NCI-H1417 (cell line): ENCODE measurements at places on chromosomes 1 and 21.
A peak's percentile ranks its signal among the peaks of the same experiment; 100 is the strongest.

- no peak for DNase-seq
These were observed 3.8 kb upstream of the LCE3A start for GRCh38 chr1:152626744-152627143.

- DNase-seq, result no peak
These were observed 36.8 kb upstream of the MACF1 start for GRCh38 chr1:39167632-39168209.

- no peak for DNase-seq
These were observed 8.6 kb downstream of the PRKACB start for GRCh38 chr1:84152649-84153056.

GRCh38 chr21:14870853-14871149, 194.0 kb downstream of the NRIP1 start:
- DNase-seq, result no peak

DNA sequence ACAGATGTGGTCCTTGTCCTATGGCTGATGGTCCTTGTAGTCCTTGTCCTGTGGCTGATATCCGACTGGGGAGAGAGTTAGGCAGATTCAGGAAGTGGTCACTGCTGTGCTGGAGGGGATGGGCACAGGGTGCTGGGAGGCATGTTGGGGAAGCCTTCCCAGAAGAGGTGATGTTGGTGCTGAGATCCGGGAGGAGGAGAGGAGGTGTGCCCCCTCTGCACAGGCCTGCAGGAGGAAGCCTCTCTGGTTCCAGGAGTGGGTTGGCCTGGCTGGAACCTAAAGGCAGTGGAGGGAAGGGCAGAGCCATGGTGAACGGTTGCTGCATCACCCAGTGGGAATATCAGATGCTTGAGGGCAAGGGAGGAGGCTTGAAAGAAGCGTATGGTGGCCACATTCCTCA, 14.7 kb downstream of the COQ8A start:
- no peak for DNase-seq

DNA sequence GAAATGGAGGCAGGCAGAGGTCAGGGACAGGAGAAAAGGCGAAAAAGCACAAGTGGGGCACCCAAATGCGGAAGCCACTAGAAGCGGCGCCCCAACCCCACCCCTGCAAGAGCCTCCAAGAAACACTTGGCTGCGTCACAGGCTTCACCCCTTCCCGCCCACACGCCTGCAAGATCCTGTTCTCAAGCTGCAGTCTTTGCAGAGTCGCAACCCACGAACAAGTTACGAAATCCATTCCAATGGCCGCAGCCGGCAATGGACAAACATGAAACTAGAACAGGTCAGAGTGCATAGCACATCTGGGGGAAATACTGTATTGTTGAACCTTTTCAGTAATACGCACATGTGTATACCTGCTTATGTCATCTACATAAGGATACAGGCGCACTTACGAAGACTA, 103.6 kb downstream of the PSMG1 start:
- DNase-seq, result no peak

DNA sequence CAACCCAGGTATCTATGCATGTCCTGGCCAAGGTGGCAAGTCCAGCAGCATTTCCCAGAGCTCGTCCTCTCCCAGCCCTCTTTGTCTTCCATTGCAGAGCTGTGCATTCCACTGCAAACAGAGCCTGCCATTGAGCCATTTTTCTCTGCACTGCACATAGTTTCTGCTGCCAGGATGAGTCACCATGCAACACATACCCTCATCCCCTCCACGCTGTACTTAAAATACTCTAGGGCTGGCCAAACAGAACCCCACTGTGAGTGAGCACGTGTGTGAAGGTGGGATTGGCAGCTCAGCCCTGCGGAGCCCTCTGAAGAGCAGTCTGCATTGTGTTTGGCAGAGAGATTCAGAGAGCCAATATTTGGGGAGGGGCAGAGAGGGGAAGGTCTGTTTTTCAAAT, 3.9 kb upstream of the ATP1B1 start:
- peak; percentile 78 for DNase-seq

DNA sequence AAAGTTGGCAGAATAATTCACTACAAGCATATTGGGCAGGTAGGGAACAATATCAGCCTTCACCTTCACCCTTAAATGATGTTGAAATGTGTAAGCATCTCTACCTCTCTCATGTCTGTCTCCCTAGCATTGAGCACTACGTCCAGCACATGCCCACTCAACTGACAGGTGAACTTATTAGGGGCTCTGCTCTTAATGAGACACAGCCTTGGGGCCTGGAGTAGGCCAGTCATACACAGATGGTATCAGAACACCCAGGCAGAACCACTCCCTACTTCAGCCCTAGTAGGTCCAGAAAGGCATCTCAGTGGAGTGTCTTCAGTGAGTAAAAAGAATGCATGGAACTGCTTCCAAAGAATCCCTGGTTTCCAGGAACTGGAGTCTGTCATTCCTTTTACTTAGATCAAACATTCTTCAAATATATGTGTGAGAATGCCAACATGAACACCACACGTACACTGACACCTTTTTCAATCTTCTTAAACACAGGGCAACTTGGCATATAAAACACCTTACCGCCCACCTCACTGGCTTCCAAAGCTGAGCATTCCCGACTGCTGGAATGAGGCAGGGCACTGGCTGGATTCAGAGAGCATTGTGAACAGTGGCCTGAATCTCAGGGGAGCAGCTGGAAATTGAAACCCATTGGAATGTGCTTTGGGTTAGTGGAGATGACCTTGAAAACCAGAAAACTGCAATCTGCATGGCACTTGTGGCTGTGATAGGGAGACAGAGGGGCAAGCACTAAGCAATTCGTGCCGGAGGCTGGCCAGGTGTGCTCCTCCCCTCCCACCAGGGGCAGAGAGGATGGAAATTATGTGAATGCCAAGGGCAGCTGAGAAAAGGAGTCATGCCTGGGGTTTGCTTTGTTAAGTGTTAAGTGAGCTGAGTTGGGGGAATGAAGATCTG, 24.2 kb upstream of the HSD3B1 start:
- no peak for DNase-seq

DNA sequence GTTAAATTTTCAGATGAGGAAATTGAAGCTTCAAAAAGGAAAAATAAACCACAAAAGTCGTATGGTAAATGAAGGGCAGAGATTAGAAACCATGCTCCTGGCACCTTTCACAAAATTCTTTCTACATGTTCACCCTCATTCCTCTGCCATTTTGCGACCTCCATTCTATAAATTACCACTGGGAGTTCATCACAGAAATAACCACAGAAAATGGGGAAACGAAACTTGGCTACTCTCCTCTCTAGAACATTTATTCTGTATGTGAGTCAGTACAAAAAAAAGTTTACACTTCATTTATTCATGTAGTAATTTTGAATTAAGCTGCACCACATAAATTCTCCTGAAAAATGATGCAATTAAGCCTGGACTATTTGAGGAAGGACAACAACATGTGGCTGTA, 320.9 kb upstream of the C1orf87 start:
- DNase-seq, result no peak

GRCh38 chr1:1548591-1548990, 8.2 kb upstream of the TMEM240 start:
- no peak for DNase-seq

DNA sequence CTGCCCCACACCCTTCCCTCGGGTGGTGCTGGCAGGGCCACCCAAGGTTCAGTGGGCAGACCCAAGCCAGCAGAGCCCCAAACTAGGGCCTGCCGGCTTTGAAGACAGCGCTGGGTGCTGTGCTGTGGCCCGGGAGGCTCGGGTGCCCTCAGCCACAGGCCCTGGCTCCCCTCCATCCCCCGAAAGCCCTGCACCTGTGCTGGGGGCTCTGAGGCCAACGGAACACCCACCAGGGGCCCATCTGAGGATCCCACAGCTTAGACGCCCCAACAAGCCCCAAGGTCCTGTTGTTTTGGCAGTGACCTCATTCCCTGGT, 8.6 kb downstream of the ITGB2 start:
- no peak for DNase-seq

GRCh38 chr1:46725736-46726108, 6.8 kb upstream of the EFCAB14 start:
- no peak for DNase-seq

DNA sequence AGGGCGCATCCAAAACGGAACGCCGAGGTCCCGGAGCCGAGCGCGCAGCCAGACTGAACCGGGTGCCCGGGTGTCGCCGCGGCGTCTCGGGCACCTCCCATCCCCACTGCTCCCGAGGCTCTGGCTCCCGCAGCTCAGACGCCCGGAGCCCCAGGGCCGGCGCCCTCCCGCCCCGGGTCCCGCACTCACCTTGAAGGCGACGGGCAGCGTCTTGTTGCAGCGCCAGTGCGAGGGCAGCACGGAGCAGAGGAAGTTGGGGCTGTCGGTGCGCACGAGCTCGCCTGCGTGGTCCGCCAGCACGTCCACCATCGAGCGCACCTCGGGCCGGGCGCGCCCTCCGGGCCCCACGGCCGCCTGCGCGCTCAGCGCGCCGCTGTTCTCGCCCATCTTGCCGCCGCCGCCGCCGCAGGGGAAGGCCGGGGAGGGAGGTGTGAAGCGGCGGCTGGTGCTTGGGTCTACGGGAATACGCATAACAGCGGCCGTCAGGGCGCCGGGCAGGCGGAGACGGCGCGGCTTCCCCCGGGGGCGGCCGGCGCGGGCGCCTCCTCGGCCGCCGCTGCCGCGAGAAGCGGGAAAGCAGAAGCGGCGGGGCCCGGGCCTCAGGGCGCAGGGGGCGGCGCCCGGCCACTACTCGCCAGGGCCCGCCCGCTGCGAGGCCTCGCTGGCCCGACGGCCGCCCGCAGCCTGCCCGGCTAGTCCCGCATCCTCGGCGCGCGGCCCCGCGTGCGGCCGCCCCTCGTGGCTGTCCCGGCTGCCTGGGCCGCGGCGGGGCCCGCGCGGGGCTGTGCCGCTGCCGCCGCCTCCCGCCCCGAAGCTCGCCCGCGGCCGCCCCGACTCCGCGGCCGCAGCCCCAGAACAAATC, 447 bp downstream of the RUNX3 start:
- DNase-seq, result peak; percentile 46

- no peak for DNase-seq
These were observed 43.0 kb upstream of the RAP1A start for GRCh38 chr1:111576547-111576946.

GRCh38 chr21:29359718-29360117, 61.0 kb downstream of the BACH1 start:
- DNase-seq, result no peak

DNA sequence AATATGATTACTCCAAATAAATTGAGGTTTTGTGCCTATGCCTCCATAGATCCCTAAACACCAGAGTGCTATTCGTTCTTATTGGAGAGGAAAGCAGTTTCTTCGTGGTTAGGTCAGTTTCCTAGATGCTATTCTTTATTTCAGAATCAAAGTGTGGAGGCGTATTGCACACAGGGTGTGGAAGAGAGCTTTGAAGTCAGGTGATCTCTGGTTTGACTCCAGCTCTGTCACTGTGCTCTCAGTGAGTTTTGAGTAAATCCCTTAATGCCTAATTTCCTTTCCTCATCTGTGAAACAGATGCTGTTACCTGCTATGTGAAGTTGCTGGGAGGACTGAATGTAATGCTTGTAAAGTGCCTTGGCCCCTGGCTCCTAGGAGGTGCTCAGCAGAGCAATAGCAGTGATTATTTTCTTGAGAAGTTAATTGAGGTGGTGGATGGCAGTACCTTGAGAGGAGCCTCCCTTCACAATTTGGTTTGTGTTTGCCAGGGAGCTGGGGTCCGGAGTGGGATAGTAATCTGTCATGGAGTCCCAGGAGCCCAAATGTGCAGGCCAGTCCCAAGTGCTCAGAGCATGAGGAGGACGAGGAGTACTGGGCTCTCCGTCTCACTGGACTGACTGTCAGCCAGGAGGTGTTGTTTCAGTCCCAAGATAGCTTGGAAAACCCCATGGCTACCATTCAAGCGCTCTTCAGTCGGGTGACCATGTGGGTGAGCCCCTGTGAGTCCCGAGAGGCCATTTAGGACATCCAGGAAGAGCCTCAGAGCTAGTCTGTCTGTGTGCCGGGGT, 14.9 kb downstream of the NTPCR start:
- DNase-seq, result no peak

- no peak for DNase-seq
These were observed 305.2 kb upstream of the FMN2 start for GRCh38 chr1:239786464-239786863.

DNA sequence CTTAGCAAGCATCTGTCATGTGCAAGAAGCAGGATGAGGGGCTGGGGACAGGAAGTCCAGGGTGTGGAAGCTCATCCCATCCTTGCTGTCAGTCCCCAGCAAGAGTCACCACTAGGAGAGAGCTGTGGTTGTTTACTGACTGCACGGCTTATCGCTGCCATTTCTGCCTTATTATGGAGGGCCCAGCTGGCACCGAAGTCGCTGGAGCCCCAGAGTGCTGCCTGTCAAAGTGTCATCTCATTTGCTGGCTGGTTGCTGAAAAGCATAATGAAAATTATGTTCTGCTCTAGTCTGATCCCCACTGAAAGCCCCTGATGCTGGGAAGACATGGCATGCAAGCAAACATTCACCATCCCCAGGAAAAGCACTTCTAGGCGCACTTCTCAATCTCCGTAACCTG, 642.7 kb downstream of the NPHP4 start:
- DNase-seq, result no peak

GRCh38 chr1:10694633-10695627, 101.5 kb downstream of the CASZ1 start:
- DNase-seq, result peak; percentile 84

- no peak for DNase-seq
These were observed 8.4 kb upstream of the ZNF697 start for GRCh38 chr1:119656410-119656955.

DNA sequence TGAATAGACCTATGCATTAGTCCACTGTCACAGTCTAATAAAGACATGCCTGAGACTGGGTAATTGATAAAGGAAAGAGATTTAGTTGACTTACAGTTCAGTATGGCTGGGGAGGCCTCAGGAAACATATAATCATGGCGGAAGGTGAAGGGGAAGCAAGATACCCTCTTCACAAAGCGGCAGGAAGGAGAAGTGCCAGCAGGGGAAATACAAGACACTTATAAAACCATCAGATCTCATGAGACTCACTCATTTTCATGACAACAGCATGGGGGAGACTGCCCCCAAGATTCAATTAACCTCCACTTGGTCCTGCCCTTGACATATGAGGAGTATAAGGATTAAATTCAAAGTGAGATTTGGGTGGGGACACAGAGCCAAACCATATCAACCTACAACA, 59.4 kb downstream of the CAPN9 start:
- no peak for DNase-seq

GRCh38 chr1:35452106-35452774, 105.0 kb downstream of the KIAA0319L start:
- no peak for DNase-seq

DNA sequence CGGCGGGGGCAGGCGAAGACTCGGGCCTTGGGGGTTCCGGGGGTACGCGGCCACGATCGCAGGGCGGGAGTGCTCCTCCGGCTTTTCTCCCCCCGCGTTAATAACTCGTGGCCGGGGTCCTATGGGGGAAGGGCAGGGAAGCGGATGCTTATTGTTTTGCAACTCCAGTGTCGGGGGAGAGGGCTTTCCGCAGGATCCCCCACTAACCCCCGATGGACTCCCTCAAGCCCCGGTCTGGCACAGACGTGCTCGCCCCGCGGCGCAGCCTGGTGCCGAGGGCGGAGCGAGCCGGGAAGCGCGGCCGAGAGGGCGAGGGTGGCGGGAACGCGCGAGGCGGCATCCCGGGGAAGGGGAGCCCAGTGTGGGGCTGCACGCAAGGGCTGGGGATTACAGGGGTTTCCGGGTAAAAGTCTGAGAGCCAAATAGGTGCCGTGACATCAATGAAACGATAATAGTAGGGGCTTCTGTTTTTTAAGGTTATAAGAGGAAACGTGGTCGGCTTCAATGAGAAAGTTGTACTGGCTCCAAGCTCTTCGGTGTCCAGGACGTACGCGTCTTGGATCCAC, 772 bp downstream of the UCK2 start:
- DNase-seq, result peak; percentile 92
